Stomach (tissue), 19 donors: ENCODE measurements at places on chromosomes 1 and 21.

DNA sequence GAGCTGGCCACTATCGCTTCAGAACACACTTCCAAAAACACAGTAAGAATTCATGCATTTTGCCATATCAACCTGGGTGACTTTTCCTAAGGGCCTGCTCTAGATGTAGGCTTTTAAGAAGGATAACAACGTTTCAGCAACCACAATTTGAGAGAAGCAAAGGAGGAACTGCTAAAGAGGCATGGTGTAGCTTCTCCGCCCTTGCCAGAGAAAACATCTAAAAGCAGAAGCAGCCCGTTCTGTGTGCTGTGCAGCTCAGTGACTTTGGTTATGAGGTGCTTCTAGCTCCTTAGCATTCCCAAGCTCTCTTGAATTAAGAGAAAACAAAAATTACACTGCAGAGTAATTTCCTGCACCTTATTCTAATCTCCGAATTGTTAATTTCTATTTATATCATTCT is 2.7 kb downstream of the PER3 start:
- H3K4me1 ChIP-seq: peaks cover 59% of the 10 kb centered on the region
- peaks cover 48% of the 10 kb centered on the region for H3K36me3 ChIP-seq
- no peak overlapping the region for H3K4me3 ChIP-seq
- H3K27me3 ChIP-seq: no peaks in the 10 kb centered on the region
- H3K27ac ChIP-seq: no peak overlapping the region

GRCh38 chr1:177480741-177481305 is 310.1 kb downstream of the BRINP2 start:
- no peaks in the 10 kb centered on the region for H3K27me3 ChIP-seq
- no peak overlapping the region for H3K27ac ChIP-seq
- H3K4me1 ChIP-seq: no peaks in the 10 kb centered on the region
- H3K36me3 ChIP-seq: no peaks in the 10 kb centered on the region
- H3K4me3 ChIP-seq: no peak overlapping the region

GRCh38 chr1:30383221-30383711 is 340.1 kb downstream of the MATN1 start:
- H3K4me3 ChIP-seq: no peak overlapping the region
- no peak overlapping the region for H3K27ac ChIP-seq
- H3K27me3 ChIP-seq: peaks cover 22% of the 10 kb centered on the region
- no peaks in the 10 kb centered on the region for H3K4me1 ChIP-seq
- H3K36me3 ChIP-seq: no peaks in the 10 kb centered on the region

GRCh38 chr1:62325081-62325480 is 5.8 kb upstream of the KANK4 start:
- no peak overlapping the region for H3K27ac ChIP-seq
- H3K36me3 ChIP-seq: no peaks in the 10 kb centered on the region
- no peak overlapping the region for H3K4me3 ChIP-seq
- H3K4me1 ChIP-seq: peaks cover 6% of the 10 kb centered on the region
- no peak for DNase-seq
- no peaks in the 10 kb centered on the region for H3K27me3 ChIP-seq

DNA sequence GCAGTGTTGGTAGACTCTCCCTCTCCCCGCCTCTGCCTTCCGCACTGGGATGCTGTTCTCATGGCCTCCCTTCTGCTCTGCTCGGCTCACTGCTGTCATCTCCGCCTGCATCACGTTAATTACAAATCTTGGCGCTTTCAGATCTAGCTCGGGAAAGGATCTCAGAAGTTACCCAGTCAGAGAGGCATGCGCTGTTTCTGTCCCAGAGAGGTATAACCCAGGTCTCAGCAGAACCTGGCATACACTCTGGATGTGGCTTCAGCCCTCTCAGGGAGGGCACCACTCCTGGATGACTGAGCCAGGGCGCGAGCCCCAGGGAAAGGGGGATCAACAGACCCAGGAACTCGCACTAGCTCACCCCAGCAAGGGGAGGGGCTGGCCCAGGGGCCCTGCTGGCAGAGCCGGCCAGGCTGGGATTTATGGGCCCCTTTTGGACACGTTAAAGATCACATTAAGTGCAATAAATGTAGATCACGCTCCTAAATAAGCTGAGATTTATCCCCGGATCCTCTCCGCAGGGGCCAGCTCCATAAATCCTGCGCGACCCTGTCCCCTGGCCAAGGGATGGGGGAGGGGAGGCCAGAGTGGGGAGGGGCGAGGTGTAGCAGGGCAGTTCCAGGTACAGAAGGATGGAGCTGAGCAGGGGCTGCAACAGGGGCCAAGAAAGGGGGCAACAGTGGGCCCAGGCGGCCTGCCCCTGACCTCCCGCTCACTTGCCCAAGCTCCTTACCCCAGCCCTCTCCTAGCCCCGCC is 101.3 kb upstream of the ZBTB40 start:
- peaks cover 5% of the 10 kb centered on the region for H3K4me1 ChIP-seq
- peaks cover 28% of the 10 kb centered on the region for H3K27me3 ChIP-seq
- H3K36me3 ChIP-seq: no peaks in the 10 kb centered on the region
- no peak overlapping the region for H3K27ac ChIP-seq
- peak; percentile 74 for DNase-seq
